ENCODE measurements at places on chromosomes 5 and 9.
A peak's percentile ranks its signal among the peaks of the same experiment; 100 is the strongest.

DNA sequence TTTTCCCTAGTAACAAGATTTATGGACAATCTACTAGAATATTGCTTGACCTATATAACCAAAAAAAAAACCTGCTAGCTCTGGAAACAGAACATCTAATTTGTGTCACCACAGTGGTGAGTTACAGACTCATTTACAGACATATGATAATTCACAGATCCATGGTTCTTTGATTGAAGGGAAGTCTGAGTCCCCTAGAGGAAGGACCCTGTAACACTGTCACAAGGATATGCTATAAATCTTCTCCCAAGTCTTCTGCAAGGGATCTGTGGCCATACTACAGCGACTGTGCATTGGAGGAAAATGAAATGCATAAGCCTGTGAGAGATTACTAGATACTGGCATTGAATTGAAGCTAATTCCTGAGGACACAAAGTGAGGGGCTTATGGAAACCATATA is 630.6 kb upstream of the SGCD start:
- DNase-seq, result no peak

DNA sequence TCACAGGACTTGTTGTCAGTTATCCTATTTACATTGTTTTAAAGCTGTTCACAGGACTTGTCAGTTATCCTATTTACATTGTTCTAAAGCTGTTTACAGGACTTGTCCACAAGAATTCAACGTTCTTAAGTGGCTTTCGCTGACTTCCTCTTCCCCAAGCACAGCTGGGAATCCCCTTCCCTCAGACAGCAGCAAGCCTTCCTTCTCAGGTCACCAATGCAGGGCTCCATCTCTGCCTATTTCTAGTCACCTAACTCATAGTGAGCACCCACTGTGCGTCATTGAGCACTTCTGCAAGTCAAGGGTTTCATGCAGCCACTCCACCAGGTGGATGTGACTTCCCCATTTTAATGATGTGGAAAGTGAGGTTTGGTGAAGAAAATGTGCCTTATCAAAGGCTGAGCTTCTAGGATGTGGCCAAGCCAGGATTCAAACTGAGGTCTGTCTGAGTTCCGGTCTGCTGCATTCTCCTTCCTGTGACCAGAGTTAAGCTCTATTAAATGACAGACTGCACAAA is 109.8 kb upstream of the ZNF462 start:
- DNase-seq, result no peak

- no peak for DNase-seq
Observed at GRCh38 chr5:65774346-65774745, 52.3 kb downstream of the NLN start.

DNA sequence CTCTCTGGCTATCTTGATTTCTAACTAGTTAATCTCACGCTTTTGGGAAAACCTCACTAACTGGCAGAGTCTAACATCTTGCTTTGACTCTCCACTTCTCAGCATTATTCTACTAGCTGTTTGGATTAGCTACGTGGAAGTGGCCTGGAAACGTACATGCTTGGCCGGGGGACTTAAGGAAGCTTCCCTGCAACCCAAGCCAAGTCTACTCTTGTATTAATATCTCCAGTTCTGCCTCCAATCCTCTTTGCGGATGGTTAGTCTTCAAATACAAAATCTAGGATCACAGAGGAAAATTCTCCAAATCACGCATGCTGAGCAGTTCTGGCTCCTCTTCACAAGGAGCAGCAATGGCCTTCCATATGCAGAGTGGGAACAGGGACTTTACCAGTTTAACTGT is 51.8 kb upstream of the RETREG1 start:
- DNase-seq, result no peak

DNA sequence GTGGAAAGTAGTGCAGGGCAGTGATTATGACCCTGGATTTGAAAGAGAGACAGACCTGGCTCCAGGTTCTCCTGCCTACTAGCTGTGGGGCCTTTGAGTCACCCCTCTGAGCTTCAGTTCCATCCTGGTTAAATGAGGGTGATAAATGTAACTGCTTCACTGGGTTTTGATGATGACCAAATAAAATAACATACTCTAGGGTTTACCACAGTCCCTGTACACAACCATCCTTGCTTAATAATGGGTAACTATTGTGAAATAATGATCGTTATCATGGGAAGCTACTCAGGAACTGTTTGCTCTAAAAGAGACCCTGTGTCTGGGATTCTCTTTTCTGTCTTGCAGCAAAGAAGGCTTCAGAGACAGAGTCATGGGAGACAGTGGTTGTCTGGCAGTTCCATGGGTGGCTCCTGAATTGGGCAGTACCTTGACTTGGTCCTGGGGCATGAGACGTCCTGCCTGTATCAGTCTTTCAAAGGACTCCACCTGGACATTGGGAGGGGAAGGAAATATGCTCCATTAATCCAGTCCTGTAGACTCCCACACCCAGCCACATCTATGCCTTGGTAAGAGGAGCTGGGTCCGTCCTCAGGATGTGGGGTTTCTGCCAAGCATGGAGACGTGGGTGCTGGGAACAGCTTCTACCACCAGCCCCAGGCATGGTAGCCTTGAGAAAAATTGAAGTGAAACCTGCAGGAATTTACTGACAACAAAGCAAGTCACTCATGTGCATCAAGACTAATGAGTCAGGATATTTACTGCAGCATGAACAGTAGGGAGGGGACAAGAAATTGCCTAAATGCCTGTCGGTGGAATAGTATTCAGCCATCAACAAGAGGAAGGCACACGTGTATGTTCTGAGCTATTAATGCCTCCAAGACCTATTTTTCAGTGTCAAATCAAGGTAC is 23.4 kb downstream of the AKNA start:
- no peak for DNase-seq

DNA sequence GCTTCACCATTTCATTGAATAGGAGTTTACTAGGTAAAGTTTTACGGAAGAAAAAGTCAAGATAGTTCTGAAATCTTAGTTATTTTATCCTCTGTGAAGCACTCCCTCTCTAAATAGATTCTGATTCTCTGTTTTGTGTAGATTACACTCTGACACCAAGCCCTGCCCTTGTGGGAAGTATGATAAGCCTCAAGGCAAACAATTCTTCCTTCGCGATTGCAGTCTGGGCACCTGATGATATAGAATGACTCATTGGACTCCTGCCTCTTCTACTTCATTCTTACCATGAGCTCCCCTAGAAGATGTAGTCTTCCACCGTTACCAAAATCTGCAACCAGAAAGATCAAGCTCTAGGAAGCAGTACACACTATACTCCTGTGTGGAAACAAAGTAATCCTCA is 626.9 kb upstream of the PTGER4 start:
- no peak for DNase-seq

DNA sequence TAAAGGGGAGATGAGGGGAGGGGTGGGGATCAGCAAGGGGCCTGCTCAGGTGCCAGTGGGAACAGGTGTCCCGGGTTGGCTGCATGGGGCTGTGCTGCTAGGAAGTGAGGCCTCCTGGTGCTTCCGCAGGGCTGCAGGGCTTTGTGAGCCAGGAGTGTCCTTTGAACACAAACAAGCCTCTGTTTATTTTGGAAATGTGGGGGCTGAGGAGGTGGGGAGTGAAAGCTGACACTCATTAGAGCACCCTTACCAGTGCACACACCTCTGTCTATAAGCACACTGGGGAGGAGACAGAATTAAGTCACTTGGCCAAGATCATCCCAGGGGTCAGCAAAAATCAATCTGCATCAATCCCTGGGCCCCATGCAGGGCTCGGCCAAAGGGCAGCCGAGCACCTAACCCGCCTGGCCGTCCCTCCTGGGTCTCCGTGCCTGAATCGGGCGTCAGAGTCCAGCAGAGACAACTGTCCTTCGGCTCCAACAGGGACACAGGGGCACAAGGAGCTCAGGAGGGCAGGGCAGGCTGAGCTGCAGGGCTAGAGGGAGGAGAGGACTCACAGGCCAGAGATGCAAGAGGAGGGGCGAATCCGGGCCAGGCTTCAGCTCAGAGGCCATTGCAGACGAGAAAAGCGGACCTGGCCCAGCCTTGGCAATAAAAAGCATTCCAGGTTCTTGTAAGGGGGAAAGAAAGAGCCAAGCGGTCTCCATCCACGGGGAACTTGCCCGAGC is 99.8 kb downstream of the VAV2 start:
- no peak for DNase-seq

DNA sequence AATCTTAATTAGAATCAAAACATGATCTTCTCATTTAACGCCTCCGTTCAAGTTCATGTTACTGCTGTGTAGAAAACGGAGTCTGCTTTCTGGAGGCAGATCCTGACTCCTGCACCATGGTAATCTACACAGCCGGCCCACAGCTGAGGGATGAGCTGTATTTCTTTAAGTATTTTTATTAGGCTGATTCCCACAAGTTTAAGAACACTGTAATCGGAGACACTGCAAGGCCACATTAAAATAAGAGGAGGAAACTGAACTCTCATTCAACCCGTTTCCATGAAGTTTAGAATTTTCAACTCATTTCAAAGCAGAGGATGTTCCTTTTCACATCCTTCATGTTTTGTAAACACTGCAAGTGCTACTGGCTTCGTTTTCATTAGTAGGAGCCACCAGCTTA is 372.2 kb downstream of the NFIB start:
- no peak for DNase-seq

GRCh38 chr5:99926463-99926862 is 608.7 kb upstream of the FAM174A start:
- no peak for DNase-seq

- DNase-seq, result no peak
Observed at GRCh38 chr9:121708768-121709488, 57.5 kb downstream of the DAB2IP start.

DNA sequence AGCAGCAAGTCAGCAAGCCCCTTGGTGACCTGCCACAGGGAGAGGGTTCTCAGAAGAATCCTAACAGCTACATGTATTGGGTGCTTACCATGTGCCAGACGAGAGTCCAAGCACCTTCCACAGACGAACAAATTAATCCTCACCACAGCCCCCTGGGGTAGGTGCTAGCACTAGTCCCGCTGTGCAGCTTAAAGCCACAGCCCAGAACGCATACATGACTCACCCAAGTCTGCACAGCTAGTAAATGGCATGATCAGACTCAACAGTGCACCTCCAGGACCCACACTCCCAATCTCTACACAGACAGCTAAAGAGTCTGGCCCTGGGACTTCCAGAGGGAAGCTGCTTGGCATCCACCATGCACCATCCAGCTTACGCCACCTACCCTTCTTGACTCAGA is 111.5 kb downstream of the PAX5 start:
- DNase-seq, result no peak

- DNase-seq, result no peak
Observed at GRCh38 chr5:175254155-175254554, 189.8 kb downstream of the DRD1 start.

DNA sequence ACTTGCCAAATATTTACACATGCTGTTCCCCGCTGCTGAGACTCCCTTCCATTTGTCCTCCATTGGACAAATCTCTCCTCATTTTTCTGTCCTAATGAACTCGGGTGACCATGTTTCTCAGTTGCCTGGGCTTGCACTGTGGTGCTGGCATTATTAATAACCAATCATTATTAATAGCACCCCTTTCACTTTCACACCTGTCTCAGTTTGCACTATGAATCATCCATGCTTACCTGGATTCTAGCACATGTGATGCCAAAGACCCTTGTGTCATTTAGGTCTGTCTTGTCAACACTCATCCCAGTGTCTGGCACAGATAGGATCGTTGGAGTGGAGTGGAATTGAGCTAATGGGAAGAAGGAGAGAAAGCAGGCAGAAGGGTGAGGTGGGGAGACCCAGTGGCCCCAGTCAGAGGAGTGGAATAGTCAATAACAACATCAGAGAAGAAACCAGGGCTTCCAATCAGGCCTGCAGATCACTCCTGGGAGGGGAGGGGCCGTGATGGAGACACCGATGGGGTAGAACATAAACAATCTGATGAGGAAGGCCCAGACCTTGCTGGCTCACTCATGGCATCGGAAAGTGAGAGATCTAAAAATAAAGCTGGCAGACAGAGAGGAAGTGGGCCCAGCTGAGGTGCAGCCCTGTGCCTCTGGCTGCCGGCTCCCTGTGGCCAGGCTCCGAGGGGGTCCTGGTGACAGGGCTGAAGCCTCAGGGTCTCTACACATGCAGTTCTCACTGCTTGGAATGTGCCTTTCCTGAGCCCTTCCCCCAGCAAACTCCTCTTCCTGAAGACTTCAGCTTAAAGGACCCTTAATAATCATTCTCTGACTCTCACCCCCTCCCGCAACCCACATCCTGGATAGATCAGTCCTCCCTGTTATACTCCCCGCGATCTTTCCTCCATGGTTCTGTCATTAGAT is 33.5 kb upstream of the CRB2 start:
- DNase-seq, result no peak

GRCh38 chr5:84088996-84089395 is 295.7 kb downstream of the EDIL3 start:
- no peak for DNase-seq

GRCh38 chr9:33742519-33742918 is 52.8 kb upstream of the PRSS3 start:
- no peak for DNase-seq

DNA sequence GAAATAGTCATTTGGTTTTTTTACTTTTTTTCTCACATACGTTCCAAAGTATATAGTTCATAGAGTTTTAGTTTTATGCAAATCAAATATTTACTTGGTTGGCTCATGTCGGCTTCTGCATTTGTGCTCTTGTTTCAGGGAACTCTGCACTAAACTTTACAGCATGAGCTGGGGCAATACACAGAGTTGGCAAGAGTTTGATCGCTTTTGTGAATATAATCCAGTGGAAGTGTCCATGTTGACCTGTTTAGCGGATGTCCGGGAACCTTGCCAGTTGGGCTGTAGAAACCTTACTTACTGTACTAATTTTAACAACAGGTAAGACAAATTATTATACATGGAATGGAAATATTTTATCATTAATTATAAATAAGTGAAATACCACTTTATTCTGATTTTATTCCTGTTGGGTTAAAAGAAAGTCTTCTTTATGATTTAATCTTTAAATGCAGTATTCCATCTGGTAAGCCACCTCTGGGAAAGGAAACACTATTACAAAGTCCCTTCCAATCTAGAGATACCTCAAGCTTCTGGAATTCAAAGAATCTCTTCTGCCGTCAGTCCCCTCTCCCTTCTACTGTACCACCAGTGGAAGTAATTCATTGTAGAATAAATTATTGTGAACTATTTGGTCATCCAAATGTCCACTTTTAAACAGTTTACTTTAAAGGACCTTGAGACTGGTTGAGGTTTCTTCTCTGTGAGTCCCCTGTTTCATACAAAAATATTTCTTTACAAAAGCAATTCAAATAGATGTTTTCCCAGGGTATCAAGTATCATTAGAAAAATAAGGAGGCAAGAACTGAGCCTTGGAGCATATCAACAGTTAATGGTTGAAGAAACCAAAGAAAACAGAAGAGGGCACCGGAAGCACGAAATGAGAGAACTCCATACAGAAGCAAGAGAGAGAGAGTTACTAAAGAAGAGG is 45.2 kb upstream of the GLIPR2 start:
- no peak for DNase-seq

DNA sequence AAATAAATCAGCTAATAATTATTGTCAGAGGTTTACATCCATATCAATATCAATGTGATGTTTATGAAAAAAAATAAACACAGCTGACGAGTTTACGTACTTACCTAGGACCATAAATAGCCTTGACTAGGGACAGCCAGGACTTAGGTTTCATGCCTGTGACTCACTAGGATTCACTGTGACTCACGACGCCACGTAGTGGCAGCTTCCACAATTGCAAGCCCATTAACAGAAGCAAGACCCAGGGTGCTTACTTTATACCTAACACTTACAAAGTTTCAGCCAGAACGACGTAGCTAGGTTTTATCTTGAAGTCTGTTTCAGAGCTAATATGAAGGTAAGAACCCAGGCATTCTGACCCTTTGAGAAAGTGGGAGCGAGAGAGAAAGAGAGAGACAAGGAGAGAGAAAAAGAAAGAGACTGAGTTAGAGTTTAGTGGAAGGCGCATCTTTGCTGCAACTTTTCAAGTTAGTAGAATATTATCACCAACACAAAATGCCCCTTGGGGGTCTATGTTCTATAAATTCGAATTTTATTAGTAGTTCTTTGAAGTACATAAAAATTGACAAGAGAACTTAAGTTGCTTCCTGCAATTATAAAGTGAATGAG is 191.2 kb downstream of the GNA14 start:
- DNase-seq, result peak; percentile 84

Data from neuronal stem cell (in vitro differentiated cells).